ENCODE measurements at places on chromosomes 1 and 21. TPM values are rescaled to one million over a fixed set of nuclear protein-coding genes. Genes with fewer than 3 reads are reported as not detected.

DNA sequence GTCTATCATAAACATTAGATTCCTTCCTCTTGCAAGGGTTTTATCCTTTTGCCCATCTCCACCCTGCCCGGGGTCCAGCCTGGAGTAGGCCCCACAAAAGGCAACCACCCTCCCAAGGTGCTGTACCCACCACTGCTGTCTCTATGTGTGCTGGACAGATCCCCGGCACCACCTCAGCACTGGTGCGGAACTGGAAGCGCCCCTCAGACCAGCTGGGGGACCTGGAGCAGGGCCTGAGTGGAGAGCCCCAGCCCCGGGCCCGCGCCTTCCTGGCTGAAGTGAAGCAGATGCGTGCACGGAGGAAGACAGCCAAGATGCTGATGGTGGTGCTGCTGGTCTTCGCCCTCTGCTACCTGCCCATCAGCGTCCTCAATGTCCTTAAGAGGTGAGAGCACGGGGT, 5.9 kb downstream of the HCRTR1 start:
- no peak overlapping the region for H3K4me3 ChIP-seq
- peaks cover 26% of the 10 kb centered on the region for H3K4me1 ChIP-seq
- H3K27me3 ChIP-seq: no peaks in the 10 kb centered on the region
- DNase-seq: no peak
- H3K27ac ChIP-seq: no peak overlapping the region
- no peaks in the 10 kb centered on the region for H3K36me3 ChIP-seq

GRCh38 chr1:147214842-147215539, 10.1 kb downstream of the FMO5 start:
- DNase-seq: no peak
- H3K27me3 ChIP-seq: no peaks in the 10 kb centered on the region
- no peak overlapping the region for H3K27ac ChIP-seq
- H3K4me3 ChIP-seq: no peak overlapping the region
- H3K36me3 ChIP-seq: no peaks in the 10 kb centered on the region

- DNase-seq: no peak
- H3K4me3 ChIP-seq: no peak overlapping the region
- H3K27me3 ChIP-seq: no peaks in the 10 kb centered on the region
- no peak overlapping the region for H3K27ac ChIP-seq
- H3K36me3 ChIP-seq: no peaks in the 10 kb centered on the region
These were observed 1030.9 kb downstream of the AMY1C start for GRCh38 chr1:104780470-104781078.

DNA sequence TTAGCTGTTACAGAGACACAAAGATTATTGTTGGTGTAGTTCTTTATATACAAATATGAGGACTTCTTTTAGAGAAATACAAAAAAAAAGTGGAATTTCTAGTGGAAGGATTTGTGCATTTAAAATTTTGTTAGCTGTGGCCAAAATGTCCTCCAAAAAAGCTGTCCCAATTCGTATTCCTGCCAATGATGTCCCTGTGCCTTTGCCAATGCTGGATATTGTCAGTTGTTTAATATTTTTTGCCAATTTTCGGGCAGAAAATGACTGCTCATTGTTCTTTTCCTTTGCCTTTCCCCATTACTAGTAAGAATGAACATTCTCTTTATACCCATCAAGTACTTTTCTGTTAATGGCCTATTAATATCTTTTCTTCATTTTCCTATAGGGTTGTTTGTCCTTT, 110.0 kb upstream of the HOOK1 start:
- peaks cover 63% of the 10 kb centered on the region for H3K4me1 ChIP-seq
- H3K4me3 ChIP-seq: no peak overlapping the region
- no peaks in the 10 kb centered on the region for H3K27me3 ChIP-seq

Gene CYP2J2
- 3.5 TPM for total RNA-seq

Gene TBX15
- 140 TPM for total RNA-seq

Gene CFAP126
- total RNA-seq: not detected

Gene NCF2
- 2.6 TPM for total RNA-seq
